ENCODE measurements at places on chromosomes 3 and 15.

DNA sequence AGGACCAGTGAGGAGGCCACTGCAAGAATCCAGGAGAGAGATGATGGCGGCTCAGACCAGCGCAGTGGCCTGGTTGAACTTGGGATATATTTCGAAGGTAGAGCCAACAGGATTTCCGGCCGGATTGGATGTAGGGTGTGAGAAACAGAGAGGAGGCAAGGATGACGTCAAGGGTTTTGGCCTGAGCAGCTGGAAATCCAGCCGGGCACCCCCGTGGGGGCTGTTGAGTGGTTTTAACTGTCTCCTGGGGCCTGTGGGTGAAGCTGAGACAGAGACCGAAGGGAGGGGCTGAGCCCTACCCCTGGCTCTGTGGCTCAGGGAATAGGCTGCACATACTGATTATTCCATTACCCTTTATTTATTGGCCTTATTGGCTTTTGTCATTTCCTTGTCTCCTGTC lies 45.7 kb downstream of the EXOG start:
- DNase-seq, result no peak

GRCh38 chr3:188530226-188530625 lies 376.3 kb downstream of the LPP start:
- no peak for DNase-seq

DNA sequence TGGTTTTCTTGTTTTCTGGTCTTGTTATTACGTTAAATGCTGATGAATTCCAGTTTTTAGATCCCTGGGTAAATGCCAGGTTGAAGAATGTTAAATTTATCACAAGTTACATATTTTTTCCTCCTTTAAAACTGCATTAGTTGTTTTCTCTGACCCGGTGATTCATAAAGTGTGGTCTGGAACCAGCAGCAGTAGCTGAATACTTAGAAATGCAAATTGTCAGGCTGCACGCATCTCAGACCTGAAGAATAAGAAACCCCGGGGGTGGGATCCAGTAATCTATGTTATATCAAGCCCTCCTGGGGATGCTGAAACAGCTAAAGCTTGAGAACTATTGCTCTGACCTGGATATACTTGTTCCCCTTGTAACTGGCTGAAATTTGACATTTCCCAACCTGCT lies 69.1 kb downstream of the PEX5L start:
- no peak for DNase-seq

GRCh38 chr3:180808823-180809575 lies 103.5 kb upstream of the FXR1 start:
- no peak for DNase-seq

DNA sequence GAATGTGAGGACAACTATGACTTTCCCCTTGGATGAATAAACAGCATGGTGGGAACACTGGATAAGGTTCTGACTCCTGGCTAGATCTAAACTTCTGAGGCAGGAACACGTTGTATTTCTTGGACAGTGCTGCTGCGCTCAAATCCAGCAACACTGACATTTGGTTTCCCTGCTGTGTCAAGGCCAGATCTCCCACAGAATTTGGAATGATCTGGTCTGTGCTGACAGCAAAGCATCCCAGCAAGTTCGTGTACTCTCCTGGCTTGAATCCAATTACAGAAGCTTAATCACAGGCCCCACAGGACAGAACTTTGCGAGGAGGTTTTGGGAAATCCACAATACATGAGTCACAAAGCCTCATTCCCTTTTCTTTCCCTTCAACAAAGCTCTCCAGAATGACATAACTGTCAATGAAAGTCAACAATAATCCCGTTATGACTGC lies 92.5 kb downstream of the ADAMTS9 start:
- no peak for DNase-seq

- no peak for DNase-seq
Measured at GRCh38 chr15:72796515-72797337, 13.2 kb upstream of the ADPGK start.

DNA sequence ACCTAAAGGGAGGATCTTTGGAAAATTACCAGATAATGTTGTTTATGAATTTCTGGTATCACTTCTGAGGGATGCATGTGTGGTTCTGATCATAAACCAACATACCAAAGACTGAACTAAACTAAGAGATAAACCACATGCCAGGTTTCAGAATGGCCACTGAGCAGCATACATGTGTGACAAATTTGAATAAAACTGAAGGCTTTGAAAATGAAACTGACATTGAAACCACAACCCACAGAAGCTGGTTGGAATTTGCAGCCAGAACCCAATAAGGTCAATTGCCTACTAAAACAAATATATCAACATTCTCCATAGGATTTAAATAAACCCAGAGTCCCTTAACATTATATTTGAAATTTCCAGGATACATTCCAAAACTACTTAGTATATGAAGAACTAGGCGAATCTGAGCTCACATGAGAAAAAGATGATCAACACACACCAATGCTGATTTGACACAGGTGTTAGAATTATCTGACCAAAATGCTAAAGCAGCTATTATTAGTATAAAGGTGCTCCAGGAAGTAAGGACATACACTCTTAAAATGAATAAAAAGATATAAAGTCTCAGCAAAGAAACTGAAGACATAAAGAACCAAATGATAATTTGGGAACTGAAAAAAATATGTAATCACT lies 125.0 kb downstream of the ZNF280D start:
- no peak for DNase-seq

- DNase-seq, result no peak
Measured at GRCh38 chr3:70256566-70256965, 55.9 kb downstream of the MDFIC2 start.

- no peak for DNase-seq
Measured at GRCh38 chr3:184631472-184631861, 69.9 kb downstream of the EPHB3 start.
